Activated naive CD8-positive, alpha-beta T cell treated with anti-CD3 and anti-CD28 coated beads for 36 hours (primary cell): ENCODE measurements at places on chromosomes 2 and 18. TPM values are rescaled to one million over a fixed set of nuclear protein-coding genes. Genes with fewer than 3 reads are reported as not detected.
A peak's percentile ranks its signal among the peaks of the same experiment; 100 is the strongest.

GRCh38 chr2:69755862-69756467 lies 14.0 kb downstream of the ANXA4 start:
- no peak overlapping the region for H3K27ac ChIP-seq
- no peaks in the 10 kb centered on the region for H3K27me3 ChIP-seq
- DNase-seq, result no peak
- peaks cover 10% of the 10 kb centered on the region for H3K4me1 ChIP-seq

Gene ZEB2
- 10.5 TPM for total RNA-seq

Gene TTR
- total RNA-seq, result not detected

DNA sequence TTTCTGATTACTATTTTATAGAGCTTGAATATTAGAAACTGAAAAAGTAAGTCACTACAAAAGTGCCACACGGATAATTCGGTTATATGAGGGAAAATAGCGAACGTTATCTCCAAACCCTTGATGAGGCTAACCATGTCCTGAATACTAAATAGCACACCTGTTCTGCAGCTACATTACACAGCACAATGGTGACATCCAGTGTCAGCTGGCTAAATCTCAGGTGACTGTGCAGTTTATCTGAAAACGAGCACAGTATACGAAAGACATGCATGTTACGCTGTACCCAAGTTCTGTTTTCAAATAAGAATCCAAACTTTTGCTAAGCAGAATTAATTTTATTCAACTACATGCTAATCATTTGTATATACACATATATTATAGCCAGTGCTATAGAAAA lies 9.0 kb downstream of the CCDC68 start:
- peaks cover 16% of the 10 kb centered on the region for H3K4me1 ChIP-seq
- peaks cover 4% of the 10 kb centered on the region for H3K27me3 ChIP-seq
- DNase-seq, result no peak
- H3K27ac ChIP-seq, result no peak overlapping the region
- no peaks in the 10 kb centered on the region for H3K36me3 ChIP-seq

- no peak overlapping the region for H3K27ac ChIP-seq
- peaks cover 9% of the 10 kb centered on the region for H3K4me1 ChIP-seq
- no peak overlapping the region for H3K4me3 ChIP-seq
- DNase-seq, result no peak
- H3K36me3 ChIP-seq, result peaks cover 7% of the 10 kb centered on the region
These were observed 35.9 kb downstream of the ADI1 start for GRCh38 chr2:3483227-3483985.

Gene DGKD
- total RNA-seq, result 63.2 TPM

Gene SEPTIN2
- 263 TPM for total RNA-seq

Gene ZNF514
- total RNA-seq, result 8.6 TPM

Gene CNRIP1
- total RNA-seq, result not detected

DNA sequence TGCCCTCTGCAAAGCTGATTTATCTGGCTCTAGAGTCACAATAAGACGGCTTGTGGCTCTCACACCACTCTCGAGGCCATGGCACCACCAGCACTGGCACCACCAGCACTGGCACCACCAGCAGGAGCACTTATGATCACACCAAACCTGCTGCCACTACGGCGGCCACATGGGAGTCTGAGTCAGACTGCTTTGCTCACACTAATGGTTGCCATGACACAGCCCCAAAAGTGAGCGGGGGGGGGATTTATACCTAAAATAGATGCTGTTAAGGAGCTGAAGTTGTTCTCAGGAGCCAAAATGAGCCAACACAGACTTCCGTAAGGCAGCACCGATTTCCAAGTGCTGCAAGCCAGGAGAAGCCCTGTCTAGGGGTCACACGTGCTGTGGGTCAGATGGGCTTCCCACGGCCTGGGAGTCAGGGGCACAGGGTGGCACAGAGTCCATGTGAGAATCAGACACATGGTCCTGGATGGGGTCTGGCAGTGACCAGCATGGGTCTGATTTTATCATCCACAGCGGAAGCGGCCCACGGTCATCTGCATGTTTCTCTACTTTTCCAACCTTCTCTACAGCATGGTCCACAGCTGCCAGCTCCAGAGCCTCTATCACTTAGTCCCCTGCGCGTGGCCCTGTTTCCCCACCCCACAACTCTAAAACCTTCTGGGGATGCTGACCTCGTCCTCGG lies 16.7 kb downstream of the DNMT3A start:
- H3K36me3 ChIP-seq, result peaks cover 52% of the 10 kb centered on the region
- DNase-seq, result peak; percentile 37
- no peak overlapping the region for H3K4me3 ChIP-seq
- peak overlapping the region; percentile 77 for H3K27ac ChIP-seq
- peaks cover 58% of the 10 kb centered on the region for H3K4me1 ChIP-seq

Gene STPG4
- total RNA-seq, result not detected

Gene ABCG5
- not detected for total RNA-seq

- H3K36me3 ChIP-seq, result no peaks in the 10 kb centered on the region
- H3K4me1 ChIP-seq, result no peaks in the 10 kb centered on the region
- H3K27ac ChIP-seq, result no peak overlapping the region
- DNase-seq, result no peak
- H3K4me3 ChIP-seq, result no peak overlapping the region
These were observed 4.5 kb upstream of the PRSS56 start for GRCh38 chr2:232515639-232516038.

DNA sequence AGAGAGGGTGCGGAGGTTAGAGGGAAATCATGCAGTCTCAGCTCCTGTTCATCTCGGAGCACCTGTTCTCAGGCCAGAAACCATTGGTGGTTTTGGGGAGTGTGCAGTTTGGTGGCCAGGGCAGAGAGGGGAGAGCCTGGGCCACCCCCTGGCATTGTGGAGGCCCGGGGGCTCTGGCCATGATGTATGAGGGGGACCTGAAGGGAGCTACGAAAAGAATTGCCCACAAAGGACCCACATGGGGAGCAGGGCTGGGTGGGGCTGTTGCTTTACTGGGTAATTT lies 87.7 kb downstream of the DGKD start:
- H3K4me3 ChIP-seq, result no peak overlapping the region
- H3K27ac ChIP-seq, result peak overlapping the region; percentile 62
- H3K4me1 ChIP-seq, result peaks cover 22% of the 10 kb centered on the region
- H3K36me3 ChIP-seq, result peaks cover 25% of the 10 kb centered on the region
- DNase-seq, result no peak

- H3K27me3 ChIP-seq, result no peaks in the 10 kb centered on the region
- no peak for DNase-seq
- H3K4me3 ChIP-seq, result no peak overlapping the region
- H3K36me3 ChIP-seq, result no peaks in the 10 kb centered on the region
- no peak overlapping the region for H3K27ac ChIP-seq
- H3K4me1 ChIP-seq, result no peaks in the 10 kb centered on the region
These were observed 42.0 kb downstream of the TFCP2L1 start for GRCh38 chr2:121242976-121243375.

DNA sequence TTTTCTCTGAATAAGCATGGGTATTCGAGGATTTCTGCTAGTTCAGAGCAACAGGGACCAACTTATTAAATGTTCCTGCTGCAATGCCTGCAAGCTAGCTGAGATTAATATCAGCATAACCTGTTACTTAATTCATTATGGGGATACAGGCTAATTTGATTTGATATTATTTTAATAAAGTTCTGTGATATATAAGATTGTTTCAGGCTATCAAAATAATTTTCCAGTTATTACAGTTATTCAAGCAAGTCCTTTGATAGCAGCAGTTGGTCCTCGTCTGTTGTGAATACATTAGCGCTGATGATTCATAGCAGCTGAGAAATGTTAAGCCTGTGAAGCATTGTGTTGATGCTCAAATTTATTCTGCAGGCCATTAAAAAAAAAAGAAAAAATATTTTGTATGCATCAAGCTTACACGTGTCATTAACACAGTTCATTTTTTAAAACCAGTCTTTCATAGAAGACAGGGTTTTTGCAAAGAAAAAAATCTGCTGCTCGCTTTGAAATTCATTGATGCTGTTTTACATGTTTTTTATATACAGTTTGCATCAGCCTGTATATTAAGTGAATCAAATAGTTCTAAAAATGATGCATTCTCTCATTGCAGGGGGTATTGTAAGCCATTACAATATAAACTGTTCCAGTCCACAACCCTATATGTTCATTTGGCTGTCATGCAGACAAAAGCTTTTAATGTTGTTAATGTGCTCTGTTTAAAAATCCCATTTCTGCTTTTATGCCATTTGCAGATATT lies 482.5 kb downstream of the BCL11A start:
- H3K27ac ChIP-seq, result no peak overlapping the region
- no peak overlapping the region for H3K4me3 ChIP-seq
- H3K4me1 ChIP-seq, result no peaks in the 10 kb centered on the region

GRCh38 chr2:24454294-24454693 lies 36.8 kb upstream of the NCOA1 start:
- H3K36me3 ChIP-seq, result no peaks in the 10 kb centered on the region
- no peak overlapping the region for H3K4me3 ChIP-seq
- H3K27ac ChIP-seq, result no peak overlapping the region

Gene ADGRF3
- 4.4 TPM for total RNA-seq

DNA sequence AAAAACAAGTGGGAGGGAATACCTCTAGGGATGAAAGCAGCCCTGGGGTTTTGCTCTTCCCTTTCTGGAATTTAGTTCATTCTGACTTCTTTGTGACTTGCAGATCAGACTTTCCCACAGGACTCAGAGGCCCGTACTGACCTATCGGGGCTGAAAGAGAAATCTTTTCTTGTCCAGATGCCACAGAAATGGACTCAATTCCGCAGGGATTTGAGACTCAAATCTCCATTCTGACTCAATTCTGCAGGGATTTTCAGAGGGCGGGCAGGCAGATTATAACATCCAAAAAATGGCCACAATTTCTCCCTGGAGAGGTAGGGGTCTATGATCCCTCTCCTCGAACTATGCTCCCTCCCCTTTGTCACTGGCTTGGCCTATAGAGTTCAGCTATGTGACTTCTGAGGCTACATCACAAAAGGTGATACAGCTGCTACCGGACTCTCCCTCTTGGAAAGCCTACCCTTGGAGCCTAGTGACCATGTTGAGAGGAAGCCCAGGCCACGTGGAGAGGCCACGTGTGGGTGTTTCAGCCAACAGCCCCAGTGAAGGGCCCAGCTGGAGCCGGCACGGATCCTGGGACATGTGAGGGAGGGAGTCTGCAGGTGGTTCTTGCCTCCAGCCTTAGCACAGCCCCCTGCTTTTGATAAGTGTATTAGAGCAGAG lies 4.8 kb upstream of the EFHD1 start:
- DNase-seq, result no peak
- H3K36me3 ChIP-seq, result no peaks in the 10 kb centered on the region
- peaks cover 5% of the 10 kb centered on the region for H3K4me1 ChIP-seq
- peaks cover 25% of the 10 kb centered on the region for H3K27me3 ChIP-seq
- no peak overlapping the region for H3K4me3 ChIP-seq

Gene LRRC30
- total RNA-seq, result not detected

- peak overlapping the region; percentile 88 for H3K27ac ChIP-seq
- H3K36me3 ChIP-seq, result peaks cover 47% of the 10 kb centered on the region
- DNase-seq, result peak; percentile 45
These were observed 28.8 kb downstream of the BCL2 start for GRCh38 chr18:63290821-63291200.

DNA sequence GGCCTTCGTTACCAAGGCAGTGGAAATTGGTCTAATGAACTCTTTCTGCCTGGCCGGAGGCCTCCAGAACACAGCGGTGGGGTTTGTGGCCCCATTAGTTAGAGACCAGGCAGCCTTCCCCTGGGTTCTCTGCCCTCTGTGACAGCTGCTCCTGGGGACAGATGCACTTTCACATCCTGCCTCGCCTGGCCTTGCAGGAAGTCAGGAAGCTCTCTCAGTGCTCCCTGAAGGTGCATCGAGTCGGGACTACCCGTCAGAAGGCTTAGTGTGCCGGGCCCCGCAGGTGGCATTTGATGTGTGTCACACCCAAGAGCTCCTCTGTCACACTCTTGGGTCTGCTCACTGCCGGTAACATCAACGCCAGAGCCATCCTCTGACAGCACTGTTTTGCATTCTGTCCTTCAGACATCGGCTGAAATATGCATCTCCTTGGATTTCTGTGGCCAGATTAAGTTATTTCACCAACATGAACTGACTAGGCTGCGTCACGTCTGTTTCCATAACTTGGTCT lies 158.3 kb downstream of the LDLRAD4 start:
- peak overlapping the region; percentile 96 for H3K27ac ChIP-seq
- peak overlapping the region; percentile 59 for H3K4me3 ChIP-seq
- peak; percentile 77 for DNase-seq
- H3K4me1 ChIP-seq, result peaks cover 87% of the 10 kb centered on the region

DNA sequence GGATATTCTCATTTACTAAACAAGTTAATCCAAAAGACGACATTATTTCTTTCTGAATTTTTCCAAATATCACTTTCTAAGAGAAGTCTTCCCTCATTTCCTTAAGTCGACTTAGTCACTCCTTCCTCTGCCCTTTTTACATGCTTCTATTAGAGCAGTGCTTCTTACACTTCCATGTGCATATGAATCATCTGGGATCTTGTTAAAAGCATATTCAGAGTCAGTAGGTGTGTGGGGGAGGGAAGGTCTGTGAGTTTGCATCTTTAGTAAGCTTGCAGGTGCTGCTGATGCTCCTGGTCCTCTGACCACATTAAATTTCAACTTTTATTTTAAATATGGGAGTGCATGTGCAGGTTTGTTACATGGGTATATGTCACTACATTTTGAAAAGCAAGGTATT lies 582.6 kb downstream of the NRXN1 start:
- H3K4me1 ChIP-seq, result no peaks in the 10 kb centered on the region
- H3K27ac ChIP-seq, result no peak overlapping the region
- no peaks in the 10 kb centered on the region for H3K36me3 ChIP-seq
- H3K4me3 ChIP-seq, result no peak overlapping the region

DNA sequence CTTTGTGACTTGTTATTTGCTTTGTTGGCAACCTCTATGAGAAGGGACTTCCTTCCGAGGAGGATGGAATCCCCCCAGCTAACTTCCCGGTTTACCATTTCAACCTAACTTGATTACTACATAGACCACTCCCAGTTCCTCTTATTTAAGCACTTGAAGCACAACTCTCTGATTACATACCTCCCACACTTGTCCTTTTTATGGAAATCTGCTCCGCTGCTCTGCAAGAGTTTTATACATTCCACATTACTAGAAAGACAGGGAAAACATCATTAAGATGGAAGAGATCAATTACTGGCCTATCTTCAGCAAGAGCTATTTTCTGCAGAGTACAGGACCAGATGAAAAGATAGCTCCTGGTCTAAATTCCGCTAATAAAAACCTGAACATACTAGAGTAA lies 160.0 kb upstream of the PGAP1 start:
- no peak overlapping the region for H3K27ac ChIP-seq
- peaks cover 37% of the 10 kb centered on the region for H3K36me3 ChIP-seq
- H3K4me1 ChIP-seq, result peaks cover 17% of the 10 kb centered on the region
- DNase-seq, result no peak
- H3K27me3 ChIP-seq, result no peaks in the 10 kb centered on the region

Gene RAB27B
- not detected for total RNA-seq
